ENCODE measurements at places on chromosomes 2 and 18. TPM values are rescaled to one million over a fixed set of nuclear protein-coding genes. Genes with fewer than 3 reads are reported as not detected.

GRCh38 chr18:9827211-9827792 is 58.5 kb upstream of the TXNDC2 start:
- no peak for DNase-seq

DNA sequence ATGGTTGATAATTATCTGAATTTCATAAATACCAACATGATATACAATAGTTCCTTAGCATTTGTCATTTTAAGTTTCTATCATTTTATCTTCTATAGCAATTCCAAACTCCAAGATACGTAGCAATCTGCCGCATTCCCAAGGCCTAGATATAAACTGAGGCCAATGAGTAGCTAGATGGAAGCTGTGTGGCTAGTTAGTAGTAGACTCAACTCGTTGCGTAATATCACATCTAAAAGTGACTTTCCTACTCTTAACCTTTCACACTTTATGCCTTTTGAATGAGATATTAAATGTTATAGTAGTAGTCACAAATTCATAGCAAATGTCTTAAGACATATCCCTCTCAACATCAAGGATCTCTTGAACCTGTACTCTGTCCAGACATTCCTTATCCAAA is 33.6 kb downstream of the WDSUB1 start:
- DNase-seq: no peak

- no peak for DNase-seq
Observed at GRCh38 chr2:195535911-195536522, 121.0 kb upstream of the SLC39A10 start.

DTNA gene
- 92.6 TPM for polyA plus RNA-seq

LYG1 gene
- 1.2 TPM for polyA plus RNA-seq
